ACHN (cell line): ENCODE measurements at places on chromosomes 1 and 21.
A peak's percentile ranks its signal among the peaks of the same experiment; 100 is the strongest.

- DNase-seq = no peak
Measured at GRCh38 chr1:30955448-30956015, 47.0 kb upstream of the SDC3 start.

- DNase-seq = no peak
Measured at GRCh38 chr1:41410462-41410861, 49.2 kb downstream of the FOXO6 start.

DNA sequence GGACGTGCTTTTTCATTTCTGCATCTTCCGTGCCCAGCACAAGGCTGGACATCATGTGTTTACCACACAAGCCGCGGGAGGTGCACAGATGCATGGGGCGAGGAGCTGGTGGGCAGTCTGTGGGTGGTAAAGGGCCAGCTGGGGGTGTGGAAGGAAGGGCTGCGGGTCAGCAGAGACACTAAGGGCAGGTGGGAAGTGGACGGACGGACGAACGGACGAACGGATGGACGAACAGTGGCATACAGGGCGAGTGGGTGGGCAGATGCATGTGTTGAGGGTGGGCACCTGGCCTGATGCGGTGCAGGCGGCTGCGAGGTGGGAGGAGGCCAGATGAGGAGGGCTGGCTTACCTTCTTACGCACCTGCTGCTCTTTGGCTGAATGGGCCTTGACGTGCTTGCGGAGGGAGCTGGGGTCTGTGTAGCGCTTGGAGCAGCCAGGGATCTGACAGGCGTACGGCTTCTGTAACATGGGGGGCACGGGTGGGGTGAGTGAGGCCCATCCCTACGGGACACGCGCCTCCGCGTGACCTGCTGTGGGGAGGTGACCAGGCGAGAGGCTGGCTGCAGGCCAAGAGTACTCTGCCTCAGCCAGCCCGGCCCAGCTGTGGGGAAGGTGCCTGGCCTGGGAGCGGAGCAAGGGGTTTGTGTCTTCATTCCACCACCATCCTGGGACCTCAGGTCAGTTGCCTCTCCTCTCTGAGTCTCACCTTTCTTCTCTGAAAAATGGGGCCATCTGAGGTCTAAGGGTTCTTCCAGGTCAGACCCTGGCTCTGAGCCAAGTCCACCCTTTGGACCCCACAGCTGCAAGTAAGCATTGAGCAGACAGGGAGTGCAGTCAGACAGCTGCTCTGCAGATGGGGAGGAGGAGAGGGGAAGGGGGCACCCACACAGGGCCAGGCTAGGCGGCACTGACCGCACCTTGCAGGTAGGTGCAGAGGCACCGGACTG is 65.5 kb downstream of the DMRTB1 start:
- DNase-seq = no peak

DNA sequence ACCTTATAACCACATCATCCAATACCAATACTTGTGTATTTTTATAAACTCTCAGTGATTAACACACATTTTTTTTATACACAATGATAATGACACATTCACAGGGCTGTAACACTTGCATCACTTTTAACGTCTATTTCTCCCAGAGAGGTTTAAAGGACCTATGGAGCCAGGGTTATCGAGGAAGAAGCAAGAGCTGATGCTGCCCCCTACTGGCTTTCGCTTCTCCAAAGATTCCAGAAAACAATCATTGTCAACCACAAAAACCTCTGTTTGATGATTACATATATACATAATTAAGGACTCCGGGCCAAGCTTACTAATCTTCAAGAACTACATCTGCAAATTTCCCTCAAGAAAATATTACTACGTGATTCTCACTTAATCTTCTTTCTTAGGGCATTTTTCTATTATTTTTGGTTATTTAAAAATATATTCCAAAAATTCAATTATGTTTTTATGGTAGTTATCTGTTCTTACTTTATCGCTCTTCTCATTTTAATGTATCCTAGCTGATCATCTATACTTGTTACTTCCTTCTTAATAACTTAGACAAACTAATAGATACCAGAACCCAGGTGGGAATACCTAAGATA is 214.5 kb downstream of the VAV3 start:
- DNase-seq = peak; percentile 70

DNA sequence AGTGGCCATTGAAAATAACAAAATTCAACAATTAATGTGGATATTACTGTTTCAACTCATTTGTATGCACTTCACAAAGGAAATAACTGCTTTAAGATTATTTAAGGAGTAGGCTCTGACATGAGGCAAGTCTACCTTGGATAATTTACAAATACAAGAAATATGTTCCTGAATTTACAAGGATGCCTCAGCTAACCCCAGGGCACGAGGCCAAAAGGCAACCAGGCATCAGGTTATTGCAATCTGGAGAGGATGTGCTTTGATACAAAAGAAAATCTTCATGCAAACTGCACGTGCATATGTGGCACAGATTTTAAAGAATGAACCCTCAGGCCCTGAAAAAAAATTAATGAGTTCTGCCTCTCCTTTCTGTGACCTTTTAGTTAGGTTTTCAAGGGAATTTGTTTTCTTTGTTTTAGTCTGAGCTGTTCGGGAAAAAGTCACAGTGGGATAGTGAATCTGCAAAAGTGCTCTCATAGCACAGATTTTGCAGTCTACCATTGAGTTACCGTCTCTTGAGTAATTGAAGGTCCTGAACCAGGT is 1304.2 kb upstream of the ADGRL4 start:
- DNase-seq = no peak

- DNase-seq = no peak
Measured at GRCh38 chr1:184582411-184582810, 172.2 kb downstream of the EDEM3 start.

GRCh38 chr1:32896451-32896850 is 4.7 kb downstream of the TMEM54 start:
- no peak for DNase-seq

DNA sequence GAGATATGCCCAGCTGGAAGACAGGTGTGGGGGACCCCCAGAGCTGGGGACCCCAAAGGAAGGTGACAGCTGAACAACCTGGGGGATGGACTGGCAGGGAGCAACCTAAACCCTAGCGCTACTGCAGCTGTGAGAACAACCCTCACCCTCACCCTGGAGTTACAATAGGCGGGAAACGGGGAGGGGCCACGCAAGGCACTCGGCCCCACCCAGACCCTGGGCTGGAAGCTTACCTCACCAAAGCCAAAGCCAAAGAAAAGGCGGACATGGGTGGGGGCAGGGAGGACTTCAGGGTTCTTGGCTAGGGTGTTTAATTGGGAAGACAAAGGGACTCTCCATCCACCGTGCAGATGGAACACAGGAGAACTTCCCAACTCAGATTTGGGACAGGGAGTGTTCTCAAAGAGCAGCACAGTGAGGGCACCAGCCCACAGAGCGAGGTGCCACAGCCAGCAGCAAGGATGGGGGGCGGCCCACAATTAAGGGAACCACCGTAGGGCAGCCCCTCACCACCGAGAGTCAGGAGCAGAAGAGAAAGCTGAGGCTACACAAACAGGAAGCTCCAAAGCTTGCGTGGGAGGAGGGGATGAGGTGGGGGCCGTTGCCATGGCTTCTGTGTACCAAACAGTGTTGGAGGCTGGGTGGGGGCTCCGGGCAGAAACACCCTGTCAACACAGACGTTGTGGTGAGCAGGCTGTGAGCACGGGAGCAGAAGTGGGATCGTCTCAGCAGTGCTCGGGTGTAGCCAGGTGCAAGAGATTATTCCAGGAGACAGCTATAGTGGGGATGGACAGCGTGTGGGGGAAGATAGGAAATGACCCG is 1.9 kb downstream of the TAGLN2 start:
- DNase-seq = peak; percentile 80

GRCh38 chr1:101245246-101245927 is 8.6 kb downstream of the S1PR1 start:
- DNase-seq = no peak

GRCh38 chr21:34276711-34277425 is 86.9 kb upstream of the KCNE2 start:
- DNase-seq = no peak

GRCh38 chr1:154810571-154810970 is 59.5 kb downstream of the KCNN3 start:
- no peak for DNase-seq

DNA sequence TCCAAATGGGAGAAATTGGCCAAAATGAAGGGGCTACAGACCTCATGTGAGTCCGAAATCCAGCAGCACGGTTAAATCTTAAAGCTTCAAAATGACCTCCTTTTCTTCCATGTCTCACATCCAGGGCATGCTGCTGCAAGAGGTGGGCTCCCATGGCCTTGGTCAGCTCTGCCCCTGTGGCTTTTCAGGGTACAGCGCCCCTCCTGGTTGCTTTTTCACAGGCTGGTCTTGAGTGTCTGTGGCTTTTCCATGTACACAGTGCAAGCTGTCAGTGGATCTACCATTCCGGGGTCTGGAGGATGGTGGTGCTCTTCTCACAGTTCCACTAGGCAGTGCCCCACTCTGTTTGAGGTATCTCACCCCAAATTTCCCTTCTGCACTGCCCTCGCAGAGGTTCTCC is 78.7 kb downstream of the PRRX1 start:
- DNase-seq = no peak

DNA sequence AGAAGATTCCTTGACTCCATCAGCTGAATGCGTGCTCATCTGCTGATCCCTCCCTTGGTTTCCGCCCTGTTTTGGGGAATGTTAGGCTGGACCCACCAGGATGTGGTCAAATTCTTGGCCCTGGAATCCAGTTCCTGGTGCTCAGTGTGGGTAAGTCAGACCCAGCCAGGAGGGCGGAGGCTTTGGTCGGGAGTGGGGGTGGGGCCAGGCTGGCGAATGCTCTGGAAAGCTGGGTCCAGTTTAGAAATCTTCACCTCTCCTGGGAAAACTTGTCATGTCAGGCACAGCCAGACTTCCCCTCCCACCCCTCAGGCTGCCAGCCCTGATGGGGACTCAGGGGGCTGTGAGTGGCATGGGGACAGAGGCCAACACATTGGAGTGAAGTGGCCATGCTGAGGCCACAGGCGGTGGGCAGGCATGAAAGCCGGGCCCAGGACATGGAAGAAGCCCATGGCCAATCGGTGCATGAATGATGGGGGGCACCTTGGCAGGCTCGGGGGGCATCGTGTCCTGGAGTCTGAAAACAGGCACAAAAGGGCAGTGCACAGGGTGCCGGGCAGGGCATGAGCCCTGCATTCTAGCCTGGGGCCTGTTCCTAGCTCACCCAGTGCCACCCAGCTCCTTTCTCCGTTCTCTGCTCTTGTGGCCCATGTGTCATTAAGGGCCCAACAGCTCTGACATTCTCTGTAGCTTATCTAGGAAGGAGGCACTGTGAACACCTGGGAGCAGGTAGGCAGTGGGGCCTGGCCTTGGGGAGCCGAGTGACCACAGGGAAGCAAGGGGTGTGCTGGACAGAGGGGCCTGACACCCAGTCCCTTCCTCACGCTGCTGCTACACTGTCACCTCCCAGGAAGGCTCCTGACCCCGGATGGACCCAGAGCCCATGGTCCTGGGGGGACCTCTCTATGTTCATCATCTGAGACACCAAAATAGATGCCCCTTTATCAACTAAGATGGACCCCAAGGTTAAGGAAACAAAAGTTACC is 14.6 kb upstream of the PADI1 start:
- peak; percentile 98 for DNase-seq

GRCh38 chr1:172089768-172090510 is 248.6 kb downstream of the DNM3 start:
- DNase-seq = peak; percentile 81

GRCh38 chr21:39715804-39716397 is 29.1 kb upstream of the IGSF5 start:
- DNase-seq = peak; percentile 46

DNA sequence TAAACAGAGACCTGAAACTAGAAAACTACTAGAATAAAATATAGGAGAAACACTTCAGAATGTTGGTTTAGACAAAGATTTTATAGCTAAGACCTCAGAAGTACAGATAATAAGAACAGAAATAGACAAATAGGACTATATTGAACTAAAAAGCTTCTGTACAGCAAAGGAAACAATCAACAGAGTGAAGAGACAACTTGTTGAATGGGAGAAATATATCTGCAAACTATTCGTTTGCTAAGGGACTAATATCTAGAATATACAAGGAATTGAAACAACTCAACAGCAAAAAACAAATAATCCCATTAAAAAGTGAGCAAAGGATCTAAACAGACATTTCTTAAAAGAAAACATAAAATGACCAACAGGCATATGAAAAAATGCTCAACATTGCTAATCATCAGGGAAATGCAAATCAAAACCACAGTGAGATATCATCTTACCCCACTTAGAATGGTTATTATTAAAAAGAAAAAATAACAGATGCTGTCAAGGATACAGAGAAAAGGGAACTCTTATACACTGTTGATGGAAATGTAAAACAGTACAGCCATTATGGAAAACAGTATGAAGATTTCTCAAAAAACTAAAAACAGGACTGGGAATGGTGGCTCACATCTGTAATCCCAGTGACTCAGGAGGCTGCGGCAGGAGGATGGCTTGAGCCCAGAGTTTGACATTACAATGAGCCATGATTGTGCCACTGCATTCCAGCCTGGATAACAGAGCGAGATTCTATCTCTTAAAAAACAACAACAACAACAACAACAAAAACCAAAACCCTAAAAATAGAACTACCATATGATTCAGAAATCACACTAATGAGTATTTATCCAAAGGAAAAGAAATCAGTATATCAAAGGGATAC is 37.3 kb upstream of the ZSWIM5 start:
- no peak for DNase-seq

- no peak for DNase-seq
Measured at GRCh38 chr1:80369780-80370179, 1363.2 kb upstream of the ADGRL4 start.

DNA sequence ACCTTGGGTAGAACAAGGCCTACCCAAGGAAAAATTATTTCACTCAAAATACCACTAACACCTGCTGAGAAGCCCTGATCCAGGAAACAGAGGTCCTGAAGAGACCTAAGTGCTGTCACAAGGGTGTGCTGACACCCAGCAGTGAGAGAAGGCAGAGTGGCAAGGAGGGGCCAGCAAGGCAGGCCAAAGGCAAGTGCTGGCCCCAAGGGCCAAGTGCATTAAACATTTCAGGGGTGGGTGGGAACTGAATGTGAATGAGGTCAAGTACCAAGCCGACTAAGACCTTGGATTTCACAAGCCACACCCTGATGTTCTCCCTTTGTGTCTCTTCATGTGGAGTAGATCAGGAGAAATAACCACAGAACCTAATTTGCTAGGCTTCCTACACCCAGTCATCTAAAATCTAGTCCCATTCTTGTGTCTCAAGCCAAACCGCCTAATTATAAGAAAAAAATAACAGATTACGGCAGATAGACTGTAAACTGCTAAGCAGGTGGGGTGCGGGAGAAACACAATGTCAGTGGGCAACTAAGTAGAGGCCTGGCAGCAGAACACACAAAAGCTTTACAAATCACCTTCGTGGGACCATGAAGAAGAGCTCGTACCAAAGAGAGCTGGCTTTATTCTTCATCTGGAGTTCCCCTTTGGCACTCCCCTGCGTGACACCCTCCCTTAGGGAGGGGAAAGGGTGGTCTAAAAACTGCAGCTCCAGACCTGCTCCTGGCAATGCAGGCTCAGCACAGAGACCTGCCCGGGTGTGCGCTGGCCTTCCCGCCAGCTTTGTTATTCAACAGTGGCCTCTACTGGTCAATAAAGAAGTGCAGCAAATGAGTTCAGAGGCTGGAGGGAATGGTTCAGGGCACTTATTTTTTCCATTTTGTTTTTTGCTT is 8.7 kb downstream of the UBE2G2 start:
- DNase-seq = peak; percentile 59
